Neural crest cell (in vitro differentiated cells): ENCODE measurements at places on chromosomes 5 and 9.

GRCh38 chr9:108662091-108662875 lies 193.5 kb downstream of the ACTL7B start:
- DNase-seq: no peak

DNA sequence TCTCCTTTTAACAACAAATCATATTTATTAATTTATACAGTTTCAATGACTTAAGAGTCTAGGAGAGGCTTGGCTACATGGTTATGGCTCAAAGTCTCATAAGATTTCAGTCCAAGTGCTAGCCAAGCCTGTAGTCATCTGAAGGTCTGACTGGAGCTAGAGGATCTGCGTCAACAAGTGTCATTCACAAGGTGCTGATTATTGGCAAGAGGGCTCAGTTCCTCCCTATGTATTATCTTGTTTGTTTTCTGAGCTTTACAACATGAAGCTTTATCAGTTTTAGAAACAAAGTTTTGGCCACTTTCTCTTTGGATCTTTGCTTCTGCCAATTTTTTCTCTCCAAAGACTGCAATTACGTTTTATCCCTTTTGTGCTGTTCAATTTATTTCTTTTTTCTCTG lies 94.7 kb downstream of the RICTOR start:
- DNase-seq: no peak

- no peak for DNase-seq
Observed at GRCh38 chr9:99750526-99750925, 71.2 kb upstream of the NR4A3 start.

GRCh38 chr5:176391999-176392398 lies 3.4 kb downstream of the HIGD2A start:
- no peak for DNase-seq

- DNase-seq: no peak
Observed at GRCh38 chr5:41200506-41200905, 12.8 kb downstream of the C6 start.

GRCh38 chr9:135076143-135076875 lies 11.2 kb upstream of the OLFM1 start:
- DNase-seq: no peak

GRCh38 chr5:1749346-1750124 lies 50.1 kb downstream of the MRPL36 start:
- no peak for DNase-seq

DNA sequence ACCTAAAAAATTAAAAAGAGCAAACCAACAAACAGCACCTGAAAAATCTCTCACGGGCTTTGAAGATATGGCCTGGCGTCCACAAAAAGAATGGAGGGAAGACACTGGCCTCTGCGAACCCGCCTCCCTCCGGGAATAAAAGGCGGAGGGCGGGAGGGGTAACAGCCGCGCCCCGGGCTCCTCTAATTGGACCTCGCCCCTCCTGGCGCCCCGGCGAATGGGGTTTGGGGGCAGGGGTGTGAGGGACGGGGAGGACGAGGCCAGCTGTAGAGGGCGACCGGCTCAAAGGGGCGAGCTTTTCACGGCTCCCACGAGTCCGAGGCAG lies 753 bp downstream of the FANCC start:
- peak; percentile 75 for DNase-seq

- no peak for DNase-seq
Observed at GRCh38 chr9:37102486-37102885, 17.9 kb upstream of the ZCCHC7 start.

- no peak for DNase-seq
Observed at GRCh38 chr5:133402775-133403174, 209.6 kb downstream of the FSTL4 start.
